ENCODE measurements at places on chromosomes 2 and 18.
A peak's percentile ranks its signal among the peaks of the same experiment; 100 is the strongest.

DNA sequence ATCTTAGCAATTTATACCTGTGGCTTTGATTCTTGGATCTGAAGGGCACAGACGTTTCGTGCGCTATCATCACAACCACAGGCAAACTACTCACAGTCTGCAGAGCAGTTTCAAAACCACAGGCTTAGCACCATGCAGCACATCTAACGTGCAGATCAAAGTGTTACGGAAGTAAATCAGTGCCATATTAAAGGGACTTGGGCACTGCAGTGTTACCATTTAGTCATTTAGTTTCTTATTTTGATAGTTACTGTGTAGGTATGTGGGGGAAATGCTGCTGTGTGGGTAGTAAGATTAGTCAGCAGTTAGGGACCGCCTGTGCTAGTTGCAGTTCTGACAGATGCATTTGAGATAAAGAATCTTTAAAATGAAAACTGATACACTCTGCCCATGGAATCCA is 384.0 kb downstream of the NBAS start:
- DNase-seq, result no peak

- no peak for DNase-seq
Measured at GRCh38 chr18:71450257-71450656, 1093.9 kb downstream of the CBLN2 start.

GRCh38 chr2:120791243-120791961 is 55.7 kb downstream of the GLI2 start:
- DNase-seq, result no peak

DNA sequence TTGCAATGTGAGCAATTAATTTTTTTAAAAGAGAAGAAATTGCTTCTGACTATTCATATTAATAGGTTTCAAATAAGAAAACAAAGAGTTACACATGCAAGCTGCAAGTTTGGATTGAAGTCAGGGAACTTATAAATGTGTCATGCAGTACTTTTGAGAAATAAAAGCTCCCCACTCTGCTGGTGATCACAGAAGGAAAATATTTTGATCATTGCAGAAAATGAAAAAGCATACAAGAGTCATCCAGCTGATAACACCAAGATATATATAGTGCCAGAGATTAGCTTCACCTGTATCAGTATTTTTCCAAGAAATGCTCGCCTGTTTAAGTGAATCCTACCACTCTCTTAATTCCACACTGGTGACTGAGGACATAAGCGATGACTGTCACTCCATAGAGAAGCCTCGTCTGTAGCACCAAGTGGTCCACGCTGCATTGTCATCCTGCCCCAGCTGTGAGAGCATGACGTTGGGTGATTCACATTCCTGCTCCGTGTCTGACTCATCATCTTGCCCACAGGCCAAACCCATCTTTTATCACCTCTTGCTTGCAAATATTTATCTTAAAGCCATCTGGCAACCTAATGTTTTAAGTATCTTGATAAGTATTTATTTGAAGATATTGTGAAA is 178.0 kb downstream of the ASXL3 start:
- DNase-seq, result no peak

DNA sequence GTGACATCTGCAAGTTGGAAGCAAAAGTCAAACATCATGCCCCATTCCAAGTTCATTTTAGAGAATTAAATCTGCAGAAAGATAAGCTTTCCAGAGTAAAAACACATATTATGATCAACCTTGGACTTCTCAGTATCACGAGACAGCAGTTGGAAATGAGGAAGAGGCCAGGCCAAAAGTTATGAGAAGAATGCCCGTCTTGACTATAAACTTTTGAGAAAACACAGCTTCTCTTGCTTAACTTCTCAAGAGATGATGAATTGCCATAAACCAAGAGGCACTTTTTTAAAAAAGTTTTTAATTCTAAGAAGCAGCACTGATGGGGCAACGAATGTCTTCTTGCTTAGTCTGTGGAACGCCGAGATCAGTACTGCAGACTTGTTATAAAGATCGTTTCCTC is 52.6 kb upstream of the NFU1 start:
- no peak for DNase-seq

- no peak for DNase-seq
Measured at GRCh38 chr18:78884502-78884901, 95.1 kb upstream of the SALL3 start.

GRCh38 chr2:239500574-239501550 is 100.0 kb upstream of the HDAC4 start:
- DNase-seq, result no peak

- DNase-seq, result peak; percentile 48
Measured at GRCh38 chr2:25228848-25229278, 60.5 kb upstream of the POMC start.

GRCh38 chr2:218028562-218029348 is 26.0 kb upstream of the TNS1 start:
- DNase-seq, result no peak

DNA sequence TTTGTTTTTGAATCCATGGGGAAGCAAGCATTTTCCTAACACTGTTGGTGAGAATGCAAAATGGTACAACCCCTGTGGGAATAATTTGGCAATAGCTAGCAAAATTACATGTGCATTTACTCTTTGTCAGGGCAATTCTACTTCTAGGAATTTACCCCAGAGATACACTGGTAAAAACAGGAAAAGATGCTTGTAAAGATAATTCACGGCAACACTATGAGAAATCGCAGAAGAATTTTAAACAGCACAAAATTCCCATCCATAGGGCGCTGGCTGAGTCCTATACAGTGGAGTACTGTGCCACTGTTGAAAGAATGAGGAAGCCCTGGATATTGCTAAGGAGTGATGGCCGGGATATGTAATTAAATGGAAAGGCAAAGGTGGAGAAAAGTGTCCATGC is 75.8 kb downstream of the DGKD start:
- DNase-seq, result no peak

- DNase-seq, result no peak
Measured at GRCh38 chr2:85802354-85803103, 48.7 kb downstream of the ATOH8 start.

Measured in AG09319 (cell line).